Heart left ventricle (tissue), 16 donors: ENCODE measurements at places on chromosomes 3 and 15. TPM values are rescaled to one million over a fixed set of nuclear protein-coding genes. Genes with fewer than 3 reads are reported as not detected.
A peak's percentile ranks its signal among the peaks of the same experiment; 100 is the strongest.

Gene LMCD1
- total RNA-seq, result 63.1 TPM

Gene DOCK3
- total RNA-seq, result 5.0 TPM

Gene TMCC1
- total RNA-seq, result 34.6 TPM

Gene BOC
- total RNA-seq, result 3.7 TPM

Gene TRPM1
- total RNA-seq, result not detected

Gene SPESP1
- 11.0 TPM for total RNA-seq

Gene NEO1
- 10.8 TPM for total RNA-seq

Gene REC114
- total RNA-seq, result not detected

DNA sequence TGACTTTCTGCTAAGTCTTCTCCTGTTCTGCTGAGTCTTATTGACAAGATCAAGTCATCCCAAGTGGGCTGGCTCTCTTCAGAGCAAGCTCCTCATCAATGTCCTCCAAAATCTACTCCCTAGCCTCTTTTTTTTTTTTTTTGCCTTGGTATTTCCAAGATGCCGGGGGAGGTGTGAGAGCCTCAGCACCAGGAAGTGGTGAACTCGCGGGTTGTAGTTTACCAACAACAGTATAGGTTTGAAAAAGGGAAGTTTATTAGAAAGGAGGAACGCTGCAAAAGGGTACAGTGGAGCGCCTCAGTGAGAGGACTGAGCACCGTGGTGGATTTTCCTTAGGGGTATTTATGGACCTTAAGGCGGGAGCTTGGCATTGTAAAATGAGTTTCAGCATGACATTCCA lies 94.3 kb upstream of the SGO1 start:
- no peak for DNase-seq

- DNase-seq, result peak; percentile 85
Observed at GRCh38 chr15:66774001-66774814, 72.2 kb downstream of the SMAD6 start.

- no peak for DNase-seq
Observed at GRCh38 chr3:128335621-128336296, 130.9 kb downstream of the DNAJB8 start.

DNA sequence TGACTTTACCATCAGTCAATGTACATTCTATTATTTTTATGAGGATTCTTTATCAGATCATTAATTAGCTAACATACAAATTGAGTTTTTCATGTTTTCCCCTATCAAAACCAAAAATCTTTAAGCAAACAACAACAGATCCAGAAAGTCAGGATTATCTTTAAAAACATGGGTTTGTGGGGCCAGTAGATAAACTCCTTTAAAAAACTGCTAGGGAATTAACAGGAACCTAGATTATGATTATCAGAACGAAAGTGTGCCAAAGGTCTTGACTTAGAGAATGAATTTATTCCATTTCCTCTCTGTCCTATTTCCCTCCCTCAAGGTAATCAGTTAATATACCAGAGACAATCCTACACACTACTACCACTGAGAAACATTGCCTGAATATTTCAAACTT lies 13.2 kb upstream of the CCDC13 start:
- no peak for DNase-seq

DNA sequence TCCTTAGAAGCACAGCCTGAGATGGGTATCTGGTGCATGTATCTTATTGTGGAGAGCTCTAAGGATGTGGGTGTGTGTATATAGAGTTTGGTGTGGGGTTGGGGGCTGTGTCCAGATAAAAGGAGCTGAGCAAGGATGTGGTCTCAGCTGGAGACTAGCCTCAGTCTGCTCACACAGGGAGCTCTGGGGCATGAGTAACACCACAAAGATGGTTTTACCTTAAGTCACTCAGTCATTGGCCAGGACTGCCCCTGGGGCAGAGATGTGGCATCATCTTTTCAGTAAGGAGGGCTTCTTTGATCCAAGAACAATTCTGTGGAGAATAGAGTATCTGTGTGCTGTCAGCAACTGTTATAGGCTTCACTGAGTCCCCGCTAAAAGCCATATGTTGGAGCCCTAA lies 163.4 kb upstream of the NUDT16 start:
- no peak for DNase-seq

DNA sequence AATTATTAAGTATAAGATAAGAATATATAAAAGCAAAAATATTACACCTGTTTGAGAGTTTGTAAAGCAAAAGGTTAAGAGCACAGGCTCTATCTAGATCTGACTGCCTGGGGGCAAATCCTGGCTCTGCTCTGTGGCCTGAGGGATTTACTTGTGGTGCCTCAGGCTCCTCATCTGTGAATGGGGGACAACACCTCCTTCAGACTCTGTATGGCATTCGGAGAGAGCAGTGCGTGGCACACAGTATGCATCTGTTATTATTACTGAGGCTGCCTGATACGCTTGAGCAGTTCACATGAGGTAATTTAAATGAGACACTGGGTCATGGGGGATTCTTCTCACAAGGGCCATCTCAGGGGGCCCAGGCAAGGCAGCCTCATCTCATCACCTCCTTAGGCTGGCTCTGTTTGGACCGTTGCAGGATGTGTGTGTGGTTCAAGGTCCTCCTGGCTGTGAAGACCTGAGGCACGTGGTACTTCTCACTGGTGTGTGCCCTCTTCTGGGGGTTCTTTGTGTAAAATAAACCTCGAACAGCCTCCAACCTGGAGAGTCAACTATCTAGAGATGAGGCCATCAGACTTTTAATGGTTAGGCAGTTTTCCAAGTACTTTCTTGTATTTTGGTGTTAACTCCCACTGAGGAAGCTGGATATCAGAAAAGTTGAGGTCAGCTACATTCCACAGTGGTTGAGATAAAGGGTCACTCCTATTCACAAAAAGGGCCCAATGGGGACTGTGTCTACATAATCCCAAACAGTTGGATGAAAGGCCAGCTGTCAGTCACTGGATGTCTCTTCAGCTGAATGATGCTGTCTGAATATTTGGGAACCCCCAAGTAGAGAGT lies 9.0 kb downstream of the GNB5 start:
- no peak for DNase-seq

DNA sequence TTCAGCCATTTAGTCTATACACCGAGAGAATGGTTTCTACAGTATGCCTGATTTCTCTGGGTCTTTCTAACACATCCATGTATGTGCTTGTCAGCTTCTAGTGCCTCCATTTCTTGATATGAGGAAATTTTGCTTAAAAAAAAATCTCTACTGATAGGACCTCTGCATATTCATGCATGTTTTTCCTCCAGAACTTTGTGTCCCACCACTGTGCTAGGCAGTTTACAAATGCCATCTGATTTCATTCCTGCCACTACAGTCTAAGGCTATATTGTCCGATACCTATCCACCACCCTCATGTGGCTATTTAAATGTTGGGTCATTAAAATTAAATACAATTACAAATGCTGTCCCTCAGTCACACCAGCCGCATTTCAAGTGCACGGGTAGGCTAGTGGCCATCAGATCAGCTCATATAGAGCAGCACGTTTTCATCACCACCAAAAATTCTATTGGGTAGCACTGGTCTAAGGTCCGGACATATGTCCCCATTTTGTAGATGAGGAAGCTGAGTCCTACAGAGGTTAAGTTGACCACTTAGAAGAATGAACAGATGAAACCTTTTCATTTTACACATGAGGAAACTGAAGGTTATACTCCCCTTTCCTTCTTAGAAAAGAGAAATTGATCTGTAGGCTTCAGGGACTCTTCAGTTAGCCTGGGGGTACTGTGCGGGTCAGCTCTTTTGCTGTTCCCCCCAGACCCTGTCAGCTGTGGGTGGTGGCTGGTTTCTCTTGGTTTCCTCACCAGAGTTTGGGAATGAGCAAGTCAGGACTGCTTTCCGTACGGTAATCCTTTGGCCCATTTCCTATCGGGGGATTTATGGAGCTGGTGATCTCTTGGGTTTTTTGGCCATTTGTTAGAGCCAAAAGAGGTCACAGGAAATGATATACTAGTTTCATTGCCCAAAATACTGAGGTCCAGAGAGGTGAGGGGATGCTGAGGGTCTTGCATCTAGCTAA lies 56.5 kb downstream of the SMAD3 start:
- DNase-seq, result no peak

DNA sequence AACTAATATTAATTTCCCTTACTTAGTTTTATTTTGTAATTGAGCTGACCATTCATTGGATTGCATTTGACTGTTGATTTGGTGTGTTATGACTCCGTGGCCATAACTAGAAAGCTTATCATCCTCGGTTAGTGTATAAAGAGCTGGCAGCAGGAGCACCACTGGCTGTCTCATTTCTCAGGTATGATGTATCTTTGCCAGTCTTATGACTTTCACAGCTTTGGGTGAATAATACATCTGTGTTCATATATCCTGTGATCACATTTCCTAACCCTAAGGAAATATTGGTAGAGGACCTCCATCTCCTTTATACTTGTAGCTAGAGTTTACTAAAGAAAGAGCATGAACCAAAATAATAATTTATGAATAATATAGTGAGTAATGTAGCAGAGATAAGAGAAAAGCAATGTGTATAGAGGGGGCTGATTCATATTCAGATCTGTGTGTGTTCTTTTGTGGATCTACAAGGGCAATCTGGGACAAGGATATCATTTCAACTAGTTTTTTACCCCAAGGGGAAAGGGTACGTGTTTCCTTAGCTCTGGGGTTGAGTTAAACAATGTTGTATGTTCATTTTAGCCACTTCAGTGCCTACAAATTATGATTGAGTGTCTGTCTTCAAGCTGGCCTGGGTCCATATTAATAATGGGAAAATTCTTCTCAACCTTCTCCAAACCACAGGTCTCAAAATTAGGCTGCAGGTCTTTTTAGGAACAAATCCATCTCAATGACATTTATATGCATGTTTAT lies 901.7 kb downstream of the NTRK3 start:
- no peak for DNase-seq

DNA sequence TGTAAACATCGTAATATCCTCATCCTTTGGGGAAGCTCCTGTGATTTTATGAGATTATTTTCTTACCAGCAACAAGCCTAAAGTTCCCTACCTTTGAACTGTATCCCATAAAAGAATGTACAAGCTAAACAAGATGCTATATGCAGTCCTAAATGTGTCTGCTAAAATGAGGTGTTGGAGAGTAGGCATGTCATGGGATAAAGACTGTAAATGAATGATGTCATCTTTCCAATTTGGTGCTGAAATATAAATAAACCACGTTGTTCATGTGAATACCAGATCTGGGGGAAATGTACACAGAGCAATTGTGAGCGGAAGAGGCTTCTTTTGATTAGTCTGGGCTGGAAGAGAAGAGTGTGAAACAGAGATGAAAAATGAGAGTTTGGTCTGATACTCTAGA lies 214.9 kb upstream of the WNT5A start:
- DNase-seq, result no peak

- DNase-seq, result no peak
Observed at GRCh38 chr3:188876370-188876769, 295.4 kb upstream of the TPRG1 start.

GRCh38 chr3:102510663-102511062 lies 75.8 kb downstream of the ZPLD1 start:
- no peak for DNase-seq

- no peak for DNase-seq
Observed at GRCh38 chr15:81111018-81111417, 23.1 kb upstream of the CFAP161 start.

DNA sequence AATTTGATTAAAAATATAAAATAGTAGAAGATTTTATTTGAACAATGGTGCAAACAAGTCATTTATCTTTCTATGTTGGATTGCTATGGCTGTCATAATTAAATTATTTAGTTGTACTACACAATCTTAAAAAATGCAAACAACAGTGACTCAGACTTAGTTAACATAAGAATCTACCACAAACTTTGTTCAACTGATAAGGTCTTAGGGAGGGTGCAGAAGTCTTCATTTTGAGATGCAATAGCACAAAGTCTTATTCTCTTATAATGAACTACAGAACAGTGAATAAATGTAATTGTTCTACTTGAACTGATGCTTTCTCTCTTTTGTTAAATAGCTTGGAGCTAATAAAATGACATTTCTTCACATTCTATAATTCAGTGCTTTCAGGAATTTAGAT lies 482.8 kb upstream of the NAALADL2 start:
- no peak for DNase-seq

GRCh38 chr15:66730168-66731021 lies 28.4 kb downstream of the SMAD6 start:
- DNase-seq, result no peak

- no peak for DNase-seq
Observed at GRCh38 chr15:57503911-57504598, 87.6 kb upstream of the MYZAP start.

DNA sequence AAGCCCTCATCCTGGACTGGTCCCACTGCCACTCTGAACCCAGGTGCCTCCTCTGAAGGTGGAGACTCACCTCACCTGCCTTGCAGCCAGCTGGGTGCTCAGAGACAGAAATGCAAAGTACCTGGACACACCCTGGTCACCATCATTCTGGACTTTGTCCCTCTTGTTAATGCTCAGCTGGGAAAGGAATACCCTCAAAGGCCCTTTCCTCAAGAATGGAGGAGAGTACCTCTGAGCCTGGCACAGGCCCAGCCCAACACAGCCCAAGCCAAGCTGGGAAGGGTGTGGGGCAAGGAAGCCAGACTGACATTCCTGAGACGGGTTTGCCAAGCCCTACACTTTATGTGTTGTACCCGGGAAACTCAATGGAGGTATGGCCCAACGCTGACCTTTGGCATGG lies 983 bp upstream of the ALAS1 start:
- DNase-seq, result no peak
